ENCODE measurements at places on chromosomes 4 and X.

GRCh38 chr4:158146736-158147135 lies 26.1 kb downstream of the GASK1B start:
- DNase-seq = no peak

- no peak for DNase-seq
These were observed 293.2 kb downstream of the PRR32 start for GRCh38 chrX:127112726-127113125.

DNA sequence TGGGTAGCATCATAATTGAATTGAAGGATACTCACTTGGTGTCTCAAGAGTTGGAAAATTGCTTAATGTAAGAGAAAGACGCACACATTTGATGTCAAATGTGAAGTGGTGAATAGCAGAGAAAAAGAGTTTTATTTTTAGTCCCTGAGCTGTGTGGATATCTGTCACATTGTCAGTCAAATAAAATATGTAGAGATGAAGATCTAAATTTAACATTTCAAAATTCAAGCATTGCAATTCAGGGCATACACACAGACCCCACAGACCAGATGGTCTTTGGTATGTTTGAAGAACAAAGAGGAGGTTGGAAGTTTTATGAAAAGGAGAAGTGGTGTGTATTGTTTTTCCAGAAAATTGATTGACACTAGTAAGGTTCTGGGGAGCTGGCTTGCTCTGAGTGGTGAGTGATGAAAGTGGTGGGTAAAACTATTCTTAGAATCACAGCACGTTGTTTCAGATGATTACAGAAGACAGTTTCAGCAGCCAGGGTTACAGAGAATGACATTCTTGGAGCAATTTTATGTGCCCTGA lies 44.9 kb upstream of the BBS12 start:
- DNase-seq = no peak

DNA sequence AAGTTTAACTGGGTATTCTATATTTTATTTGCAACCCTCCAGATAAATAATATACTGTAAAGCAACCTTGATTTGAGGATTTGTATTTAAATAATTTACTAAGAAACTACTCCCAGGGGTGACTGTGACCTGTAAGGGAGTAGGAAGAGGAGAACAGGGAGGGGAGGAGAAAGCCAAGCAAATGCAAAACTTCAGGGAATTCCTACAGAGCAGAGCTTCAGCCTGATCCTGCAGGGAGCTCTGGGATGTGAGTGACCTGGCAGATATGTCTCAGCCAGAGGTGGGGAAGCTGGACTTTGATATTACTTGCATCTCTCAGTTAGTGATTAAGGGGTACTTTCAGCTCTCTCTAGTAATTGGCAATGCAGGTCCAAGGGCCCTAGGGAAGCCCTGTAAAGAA lies 302.0 kb downstream of the FRMPD4 start:
- DNase-seq = no peak

DNA sequence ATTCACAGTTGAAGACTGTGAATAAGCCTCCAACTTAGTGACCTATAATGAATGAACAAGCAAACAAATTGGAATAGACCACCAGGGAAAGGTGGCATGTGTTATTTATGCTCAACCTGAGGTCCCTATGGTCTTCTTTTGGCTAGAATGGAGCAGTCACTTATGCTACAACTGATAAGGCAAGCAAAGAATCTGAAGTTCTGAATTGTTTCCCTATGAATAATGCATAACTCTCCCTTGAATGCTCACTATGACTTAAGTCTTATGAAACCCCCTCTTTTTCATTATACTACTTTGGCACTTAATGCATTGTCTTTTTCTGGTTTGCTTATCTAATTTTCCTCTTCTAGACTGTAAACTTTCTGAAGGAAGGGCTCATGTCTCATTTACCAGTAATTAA lies 2.6 kb downstream of the GIMD1 start:
- no peak for DNase-seq

DNA sequence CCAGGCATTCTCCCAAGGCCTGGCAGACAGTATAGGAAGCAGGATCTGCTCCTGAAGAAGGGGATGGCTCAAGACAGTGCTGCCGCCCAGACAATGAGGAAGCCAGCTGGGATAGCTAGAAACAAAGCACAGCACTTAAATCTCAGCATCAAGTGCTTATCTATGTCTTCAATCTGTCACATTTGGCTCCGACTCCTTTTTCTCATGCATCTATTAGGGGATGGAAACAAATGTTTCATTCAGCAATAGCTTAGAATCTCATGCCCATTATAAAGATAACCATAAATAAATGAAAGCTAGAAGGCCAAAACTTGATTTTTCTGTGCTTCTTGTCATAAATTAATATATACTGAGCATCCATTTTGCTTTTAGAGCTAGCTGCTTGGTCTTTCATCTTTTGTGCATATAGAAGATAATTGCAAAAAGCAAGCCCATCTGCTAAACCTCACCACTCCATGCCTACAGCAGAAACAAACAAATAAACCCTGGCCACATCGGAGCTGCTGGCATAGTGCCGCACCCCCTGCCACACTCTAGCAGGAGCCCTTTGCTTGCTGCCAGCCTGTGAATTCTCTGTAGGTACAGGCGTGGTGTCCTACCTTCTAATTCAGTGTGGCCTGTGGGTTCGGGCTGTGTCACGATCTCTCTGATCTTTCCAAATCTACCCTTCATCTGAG lies 75.9 kb downstream of the AASDH start:
- DNase-seq = no peak

GRCh38 chr4:173535957-173536356 lies 5.9 kb upstream of the HAND2 start:
- DNase-seq = no peak

- DNase-seq = no peak
These were observed 30.0 kb downstream of the IRF2 start for GRCh38 chr4:184444215-184444952.

DNA sequence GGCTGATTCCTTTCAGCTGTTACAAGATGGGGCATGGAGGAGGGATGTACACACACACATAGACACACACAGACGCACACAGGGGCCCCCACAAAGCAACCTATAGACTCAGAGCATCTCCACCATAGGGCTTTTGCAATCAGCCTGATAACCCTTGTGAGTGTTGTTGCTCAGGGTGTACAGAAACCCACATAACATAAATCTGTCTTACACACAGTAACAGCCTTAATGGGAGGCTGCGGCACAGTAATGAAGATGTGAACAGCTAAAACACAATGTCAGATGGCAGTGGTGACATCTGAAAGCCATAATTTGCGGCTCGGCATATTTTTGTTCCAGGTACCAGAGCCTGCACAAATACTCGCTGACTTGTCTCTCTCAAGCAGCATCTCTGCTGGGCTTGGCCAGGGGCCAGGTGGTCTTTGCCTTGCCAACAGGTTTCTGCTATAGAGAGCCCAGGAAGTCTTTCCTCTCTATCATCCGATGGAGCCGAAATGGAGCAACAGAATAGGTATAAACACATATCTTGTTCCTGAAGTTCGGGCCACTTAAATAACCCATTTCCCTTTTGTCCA lies 357.2 kb upstream of the GATB start:
- no peak for DNase-seq

DNA sequence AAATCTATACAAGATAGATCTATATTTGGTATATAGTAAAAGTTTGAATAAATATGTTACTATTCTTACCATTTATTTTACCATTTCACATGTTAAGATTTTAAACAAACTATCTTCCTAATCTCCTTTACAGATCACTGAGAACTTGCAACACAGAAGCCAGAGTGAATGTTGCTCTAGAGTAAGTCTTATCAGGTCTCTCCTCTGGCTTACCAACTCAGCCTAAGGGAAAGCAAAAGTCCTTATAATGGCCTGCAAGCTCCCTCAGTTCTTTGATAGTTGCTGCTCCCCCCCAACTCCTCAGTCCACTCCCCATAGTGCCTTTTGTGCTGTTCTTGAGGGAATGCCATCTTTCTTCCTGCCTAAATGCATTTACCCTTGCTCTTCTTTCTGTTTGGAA lies 25.7 kb upstream of the SLC7A11 start:
- DNase-seq = no peak

- DNase-seq = no peak
These were observed 230.4 kb upstream of the GATB start for GRCh38 chr4:151991001-151991883.

- no peak for DNase-seq
These were observed 359.4 kb downstream of the ARAP2 start for GRCh38 chr4:35884714-35885480.

DNA sequence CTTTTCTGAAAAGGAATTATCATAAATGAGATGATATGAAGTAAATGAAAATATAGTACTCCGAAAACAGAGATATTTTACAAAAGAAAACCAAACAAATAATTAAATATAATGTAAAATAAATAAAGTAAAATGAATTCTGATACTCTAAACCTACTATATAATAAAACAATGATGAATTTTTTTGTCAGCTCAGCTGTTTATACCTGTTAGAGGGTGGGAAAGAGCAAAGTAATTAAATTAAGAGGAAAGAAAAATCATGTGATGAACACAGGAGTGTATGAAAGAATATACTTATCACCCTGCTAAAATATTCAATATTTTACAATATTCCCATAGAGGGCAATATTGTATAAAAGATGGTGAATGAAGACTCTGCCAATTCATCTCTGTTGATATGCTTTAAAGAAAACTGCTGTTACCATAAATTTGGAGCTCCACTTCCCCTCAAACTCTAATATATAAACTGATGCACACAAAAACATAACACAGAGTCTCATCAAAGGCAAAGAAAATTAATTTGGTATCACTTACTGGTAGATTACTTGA lies 6.5 kb upstream of the NDST4 start:
- no peak for DNase-seq

DNA sequence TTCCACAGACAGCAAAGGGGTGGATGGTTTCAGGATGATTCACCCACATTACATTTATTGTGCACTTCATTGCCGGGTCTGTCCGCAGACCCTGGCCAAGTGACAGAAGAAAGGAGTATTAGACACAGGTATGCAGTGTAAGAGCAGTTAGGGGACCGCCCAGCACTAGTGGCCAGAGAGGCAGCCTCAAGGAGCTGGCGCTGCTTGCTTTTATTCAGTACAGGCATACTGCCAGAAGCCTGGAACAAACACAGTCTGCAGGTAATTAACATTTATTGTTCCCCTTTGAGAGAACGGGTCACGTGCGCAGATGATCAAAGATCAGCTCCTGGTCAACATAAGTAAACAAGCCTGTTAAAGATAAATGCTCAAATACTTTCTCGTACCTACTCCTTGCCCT lies 1639.0 kb upstream of the IGFBP7 start:
- DNase-seq = no peak

GRCh38 chr4:43776371-43776770 lies 672.2 kb downstream of the KCTD8 start:
- DNase-seq = no peak

- DNase-seq = no peak
These were observed 202.3 kb downstream of the BCOR start for GRCh38 chrX:39895218-39896110.

DNA sequence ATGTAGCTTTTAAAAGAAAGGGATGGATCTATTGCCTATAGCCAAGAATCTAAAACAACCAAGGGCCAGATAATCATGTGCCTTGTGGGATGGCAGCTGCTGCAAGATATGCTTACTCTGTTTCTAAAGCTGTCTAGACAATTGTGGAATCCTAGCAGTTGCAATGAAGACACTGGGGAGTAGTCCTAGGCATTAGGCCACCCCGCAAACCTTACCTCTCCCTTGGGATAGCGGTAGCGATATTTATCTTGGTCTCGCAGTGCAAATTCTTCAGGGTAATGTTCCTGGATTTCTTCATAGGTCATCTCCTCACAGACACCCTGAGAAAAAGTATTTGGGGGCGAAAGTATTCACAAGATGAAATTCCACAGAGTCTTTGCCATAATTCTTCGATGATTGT lies 24.6 kb downstream of the TRO start:
- no peak for DNase-seq

DNA sequence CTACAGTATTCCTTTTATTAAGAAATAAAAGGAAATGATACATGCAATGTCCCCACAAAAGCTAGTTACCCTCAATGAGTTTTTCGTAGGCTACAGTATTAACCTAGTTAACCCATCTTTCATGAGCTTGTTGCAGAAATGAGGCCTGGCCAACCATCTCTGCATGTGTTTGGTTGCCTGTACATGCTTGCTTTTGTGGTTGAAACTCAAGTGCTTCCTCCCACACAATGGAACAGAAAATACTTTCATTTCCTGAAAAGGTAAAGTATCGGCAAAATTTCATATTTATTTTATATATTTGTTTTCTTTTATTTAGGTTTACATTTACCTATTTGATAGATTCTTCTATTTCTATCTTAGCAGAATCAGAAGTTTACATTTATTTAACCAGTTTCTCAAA lies 214.6 kb upstream of the FAM241A start:
- DNase-seq = peak; percentile 21

DNA sequence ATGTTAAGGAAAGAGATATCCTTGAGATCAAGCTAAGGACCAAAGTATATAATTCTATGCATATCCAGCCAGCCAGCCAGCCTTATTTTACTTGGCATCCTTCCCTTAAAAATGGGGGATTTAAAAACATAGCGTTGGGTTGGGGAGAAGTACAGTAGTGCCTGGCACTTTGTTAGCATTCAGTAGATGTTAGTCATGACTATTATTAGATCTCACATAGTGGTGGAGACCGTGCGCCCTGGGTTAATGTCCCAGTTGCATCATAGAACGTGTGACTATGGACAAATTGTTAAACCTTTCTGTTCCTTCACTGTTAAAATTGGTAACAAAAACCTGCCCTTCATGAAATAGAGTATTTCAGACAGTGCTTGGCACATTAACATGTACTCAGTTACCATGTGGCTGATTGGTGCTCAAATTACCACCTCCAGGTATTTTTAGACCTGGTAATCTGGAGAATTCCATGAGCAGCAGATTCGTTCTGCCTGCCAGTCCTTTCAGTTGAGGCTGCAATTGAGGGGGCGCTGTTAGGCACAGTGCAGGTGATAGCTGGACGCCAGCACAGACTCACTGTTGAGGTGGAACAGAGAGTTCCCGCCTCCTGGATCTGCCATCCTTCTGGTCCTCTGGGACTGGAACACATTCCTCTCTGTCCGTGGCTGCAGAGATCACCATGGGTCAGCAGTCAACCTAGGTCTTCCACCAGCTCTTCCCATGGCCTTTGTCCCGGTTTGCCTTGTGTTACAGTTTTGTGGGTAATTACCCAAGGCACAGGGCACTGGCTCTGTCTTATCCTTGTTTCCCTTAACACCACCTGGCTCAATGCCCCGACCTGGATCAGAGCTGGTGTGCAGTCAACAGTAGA lies 31.7 kb downstream of the RBBP7 start:
- no peak for DNase-seq

- no peak for DNase-seq
These were observed 247.8 kb upstream of the DKK2 start for GRCh38 chr4:107283587-107284559.

DNA sequence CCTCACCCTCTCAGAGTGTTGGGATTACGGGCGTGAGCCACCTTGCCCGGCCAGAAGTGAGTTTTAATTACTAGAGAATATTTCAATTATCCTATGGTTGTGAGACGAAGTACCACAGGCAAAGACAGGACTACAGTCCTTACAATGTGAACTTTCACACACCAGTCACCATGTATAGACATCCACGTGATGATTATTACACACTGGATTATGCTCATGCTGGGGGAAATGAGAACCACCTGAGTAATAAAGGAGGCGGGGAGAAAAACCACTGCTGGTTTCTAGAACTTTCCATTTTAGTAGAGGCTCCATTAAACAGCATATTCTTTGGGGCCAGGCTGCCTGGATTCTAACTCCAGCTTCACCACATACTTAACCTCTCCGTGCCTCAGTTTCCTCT lies 42.5 kb upstream of the TLR2 start:
- no peak for DNase-seq

GRCh38 chr4:78145622-78146021 lies 88.5 kb downstream of the FRAS1 start:
- DNase-seq = no peak
